Activated T-helper 2 cell treated with anti-CD3 and anti-CD28 coated beads, Interferon-gamma antibody, Interleukin-2, Interleukin-4, amounts not matched to agents 10 μg/mL and 5 μg/mL and 100 μg/mL, durations not matched to agents 14 hours and 24 hours and 36 hours (primary cell): ENCODE measurements at places on chromosomes 12 and 14. TPM values are rescaled to one million over a fixed set of nuclear protein-coding genes. Genes with fewer than 3 reads are reported as not detected.

CIT gene
- total RNA-seq: 52.6 and 53.5 TPM in 2 replicates

RASSF9 gene
- not detected in 2 replicates for total RNA-seq

PTGER2 gene
- total RNA-seq: 53.3 and 54.1 TPM in 2 replicates

INSM2 gene
- not detected in 2 replicates for total RNA-seq

LRRC43 gene
- total RNA-seq: 1.0 and 1.6 TPM in 2 replicates

DNAJC22 gene
- total RNA-seq: 0.09 TPM in 1 of 2 replicates, not detected in the other

IGF1 gene
- 1.6 and 2.0 TPM in 2 replicates for total RNA-seq

SLCO1B1 gene
- not detected in 2 replicates for total RNA-seq

GNB3 gene
- total RNA-seq: 1.2 and 1.3 TPM in 2 replicates

ACRBP gene
- 1.2 and 1.5 TPM in 2 replicates for total RNA-seq

TMEM30B gene
- total RNA-seq: 0.46 and 0.66 TPM in 2 replicates

PROX2 gene
- total RNA-seq: 0.05 and 0.34 TPM in 2 replicates

NGB gene
- not detected in 2 replicates for total RNA-seq

L2HGDH gene
- total RNA-seq: 14.1 and 14.2 TPM in 2 replicates

KRT80 gene
- total RNA-seq: not detected in 2 replicates

GRIP1 gene
- total RNA-seq: not detected in 2 replicates

HPD gene
- not detected in 2 replicates for total RNA-seq

PRDM4 gene
- 30.5 and 34.4 TPM in 2 replicates for total RNA-seq

C12orf50 gene
- total RNA-seq: not detected in 2 replicates

CCDC38 gene
- total RNA-seq: 0.07 TPM in 1 of 2 replicates, not detected in the other
